CD8-positive, alpha-beta T cell (primary cell): ENCODE measurements at places on chromosomes 7 and 10. TPM values are rescaled to one million over a fixed set of nuclear protein-coding genes. Genes with fewer than 3 reads are reported as not detected.

The SH2B2 gene
- 0.72 TPM for total RNA-seq

The ZNF365 gene
- 0.60 TPM for total RNA-seq

GRCh38 chr10:8817299-8817698, 762.8 kb downstream of the GATA3 start:
- no peak for DNase-seq

DNA sequence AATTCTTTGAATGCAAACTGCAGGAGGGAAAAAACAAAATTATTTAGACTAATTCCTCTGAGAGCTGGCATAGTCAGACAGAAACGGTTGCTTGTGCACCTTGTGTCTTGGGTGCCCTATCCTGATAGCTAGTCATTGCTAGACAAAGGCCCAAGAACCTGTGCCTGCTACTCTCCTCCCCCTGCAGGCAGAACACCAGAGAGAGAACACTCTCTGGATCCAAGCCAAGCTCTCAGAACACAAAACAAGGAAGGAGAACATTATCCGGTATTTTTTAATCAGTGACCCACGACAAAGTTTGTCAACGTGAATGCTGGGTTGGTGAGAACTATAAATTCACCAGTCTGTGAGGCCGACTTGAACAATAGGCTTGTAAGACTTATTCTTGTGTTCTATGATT, 18.8 kb upstream of the PPP1R9A start:
- no peak for DNase-seq

The COL13A1 gene
- total RNA-seq: not detected

GRCh38 chr10:44925811-44926750, 14.9 kb downstream of the TMEM72 start:
- no peak for DNase-seq

GRCh38 chr7:29847496-29847895, 41.2 kb downstream of the WIPF3 start:
- DNase-seq: no peak

The SUGCT gene
- 1.7 TPM for total RNA-seq

DNA sequence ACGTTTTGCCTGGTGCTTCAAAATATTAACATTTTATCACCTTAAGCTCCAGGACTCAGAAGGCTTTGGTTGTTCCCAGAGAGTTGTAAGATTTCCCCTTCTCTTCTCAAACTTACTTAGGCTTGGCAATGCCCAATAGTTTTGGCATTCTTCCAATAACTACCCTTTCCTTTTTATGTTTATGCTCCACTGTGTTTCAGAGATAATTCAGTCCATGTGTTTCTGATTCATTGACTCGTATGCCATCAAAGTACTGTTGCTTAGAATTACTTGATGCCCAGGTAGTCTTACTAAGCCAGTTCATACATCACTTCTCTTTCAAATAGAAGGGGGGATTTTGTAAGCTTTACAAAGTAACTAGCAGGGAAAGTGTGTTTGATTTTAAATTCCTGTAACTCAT, 66.6 kb downstream of the AGMO start:
- DNase-seq: no peak

- DNase-seq: no peak
These were observed 290.9 kb downstream of the PTPRN2 start for GRCh38 chr7:158296798-158297104.

The DRGX gene
- not detected for total RNA-seq

GRCh38 chr7:29408841-29409243, 154.8 kb upstream of the PRR15 start:
- peak; percentile 46 for DNase-seq

DNA sequence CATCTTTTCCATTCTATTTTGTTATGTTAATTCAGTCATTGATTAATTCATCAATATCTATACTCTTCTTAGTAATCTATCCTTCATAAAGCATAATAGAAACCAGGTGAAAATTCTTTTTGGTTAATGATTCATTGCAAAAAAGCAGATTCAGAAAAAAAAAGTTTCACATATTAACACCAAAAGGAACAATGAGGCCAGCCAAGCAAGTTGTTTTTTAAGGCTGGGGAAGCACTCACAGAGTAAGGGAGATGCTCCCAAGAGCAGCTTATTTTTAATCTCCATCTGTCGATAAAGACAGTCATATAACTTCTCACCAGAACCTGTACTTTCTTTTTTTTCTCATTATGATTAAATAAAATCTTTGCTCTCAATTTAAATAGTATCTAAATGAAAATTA, 95.8 kb downstream of the CACNA2D1 start:
- DNase-seq: no peak
